Neural progenitor cell (in vitro differentiated cells): ENCODE measurements at places on chromosomes 2 and 18.

- H3K27me3 ChIP-seq, result no peaks in the 10 kb centered on the region
- H3K4me3 ChIP-seq, result no peak overlapping the region
- no peak overlapping the region for H3K27ac ChIP-seq
- H3K36me3 ChIP-seq, result no peaks in the 10 kb centered on the region
- peaks cover 14% of the 10 kb centered on the region for H3K4me1 ChIP-seq
Observed at GRCh38 chr2:235544689-235544969, 50.8 kb downstream of the AGAP1 start.

- H3K27me3 ChIP-seq, result no peaks in the 10 kb centered on the region
- no peaks in the 10 kb centered on the region for H3K4me1 ChIP-seq
- DNase-seq, result no peak
- H3K4me3 ChIP-seq, result no peak overlapping the region
- H3K36me3 ChIP-seq, result no peaks in the 10 kb centered on the region
Observed at GRCh38 chr2:7288484-7288883, 371.3 kb downstream of the RNF144A start.

- no peak for DNase-seq
- no peak overlapping the region for H3K27ac ChIP-seq
- no peaks in the 10 kb centered on the region for H3K27me3 ChIP-seq
- H3K4me1 ChIP-seq, result no peaks in the 10 kb centered on the region
Observed at GRCh38 chr2:220949466-220949865, 622.6 kb downstream of the EPHA4 start.

DNA sequence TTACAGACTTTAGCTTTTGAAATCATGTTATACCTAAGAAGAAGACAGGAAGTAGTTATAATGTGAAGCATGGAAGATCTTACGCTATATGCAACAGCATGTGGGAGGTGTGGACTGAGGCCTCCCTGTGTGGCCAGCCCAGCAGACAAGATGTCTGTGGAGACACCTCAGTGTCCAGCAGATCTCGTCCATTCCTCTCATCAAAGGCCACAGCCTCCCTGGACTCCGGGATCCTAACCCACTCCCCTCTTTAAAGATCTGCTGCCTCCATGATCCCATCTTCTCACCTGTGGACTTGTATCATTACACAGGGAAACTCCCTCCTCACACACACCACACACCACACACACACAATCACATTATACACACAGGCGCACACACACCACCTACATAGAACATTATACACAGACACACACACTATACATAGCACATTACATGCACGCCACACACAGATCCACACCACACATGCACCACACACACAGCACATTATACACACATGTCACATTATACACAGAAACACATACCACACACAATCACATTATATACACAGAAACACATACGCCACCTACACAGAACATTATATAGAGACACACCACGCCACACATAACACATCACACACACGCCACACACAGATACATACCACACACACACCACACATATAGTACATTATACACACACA lies 89.5 kb downstream of the PXDN start:
- no peaks in the 10 kb centered on the region for H3K4me1 ChIP-seq
- no peak overlapping the region for H3K27ac ChIP-seq
- H3K36me3 ChIP-seq, result no peaks in the 10 kb centered on the region
- no peak overlapping the region for H3K4me3 ChIP-seq
- no peaks in the 10 kb centered on the region for H3K27me3 ChIP-seq

DNA sequence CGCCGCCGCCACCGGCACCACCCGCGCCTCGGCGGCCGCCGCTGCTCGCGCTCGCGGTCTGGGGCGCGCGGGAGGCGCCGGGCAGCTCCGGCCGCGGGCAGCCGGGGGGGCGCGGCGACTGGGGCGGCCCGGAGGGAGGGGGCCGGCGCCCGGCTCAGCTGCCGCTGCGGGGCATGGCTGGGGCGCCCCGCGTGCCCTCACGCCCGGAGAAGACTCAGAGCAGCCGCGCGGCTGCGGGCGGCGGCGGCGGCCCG lies 295 bp downstream of the GAREM1 start:
- H3K36me3 ChIP-seq, result no peaks in the 10 kb centered on the region
- peak overlapping the region; percentile 97 for H3K4me3 ChIP-seq
- peaks cover 24% of the 10 kb centered on the region for H3K4me1 ChIP-seq
- peaks cover 25% of the 10 kb centered on the region for H3K27me3 ChIP-seq

- no peak overlapping the region for H3K27ac ChIP-seq
- no peaks in the 10 kb centered on the region for H3K4me1 ChIP-seq
Observed at GRCh38 chr2:4668381-4668780, 965.0 kb downstream of the DCDC2C start.

DNA sequence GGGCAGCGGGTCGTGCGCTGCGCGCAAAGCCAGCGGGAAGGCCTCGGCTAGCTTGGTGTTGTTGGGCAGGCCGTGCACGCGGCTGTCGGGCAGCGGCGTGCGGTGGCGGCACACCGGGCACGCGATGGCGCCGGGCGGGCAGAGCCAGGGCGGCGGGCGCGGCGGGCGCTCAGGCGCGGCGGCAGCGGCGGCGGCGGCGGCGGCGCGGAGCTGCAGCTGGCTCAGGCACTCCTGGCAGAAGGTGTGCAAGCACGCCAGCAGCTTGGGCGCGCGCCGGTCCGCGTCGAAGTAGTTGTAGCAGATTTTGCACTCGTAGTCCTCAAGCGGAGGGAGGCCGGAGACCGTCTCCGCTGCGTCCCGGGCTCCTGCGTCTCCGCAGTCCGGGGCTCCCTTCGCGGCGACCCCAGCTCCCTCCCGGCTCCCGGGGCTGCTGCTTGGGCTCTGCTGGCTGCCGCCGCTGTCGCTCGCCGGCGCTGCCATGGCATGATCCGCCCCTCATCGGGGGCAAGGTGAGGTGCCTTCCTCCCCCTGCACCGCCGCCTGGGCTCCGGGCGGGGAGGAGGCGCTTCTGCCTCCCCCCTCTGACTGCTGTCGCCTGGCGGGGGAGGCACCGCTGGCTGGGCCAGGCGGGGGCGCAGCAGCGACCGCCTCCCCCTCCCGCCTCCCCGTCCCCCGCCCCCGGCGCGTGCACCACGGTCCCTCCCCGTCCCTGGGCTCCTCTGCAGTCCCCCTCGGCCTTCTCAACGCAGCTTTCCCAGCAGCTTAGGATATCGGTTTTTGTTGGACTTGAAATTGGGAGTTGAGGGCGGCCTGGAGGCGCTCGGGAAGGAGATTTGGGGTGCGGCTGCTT lies 21.0 kb upstream of the PAX3 start:
- H3K27ac ChIP-seq, result no peak overlapping the region
- H3K4me1 ChIP-seq, result peaks cover 8% of the 10 kb centered on the region
- peaks cover 93% of the 10 kb centered on the region for H3K27me3 ChIP-seq
- H3K36me3 ChIP-seq, result no peaks in the 10 kb centered on the region
- H3K4me3 ChIP-seq, result peak overlapping the region; percentile 62

- no peaks in the 10 kb centered on the region for H3K36me3 ChIP-seq
- no peak overlapping the region for H3K4me3 ChIP-seq
- DNase-seq, result no peak
- H3K27me3 ChIP-seq, result no peaks in the 10 kb centered on the region
Observed at GRCh38 chr2:128217671-128218070, 101.0 kb downstream of the HS6ST1 start.

- H3K4me3 ChIP-seq, result no peak overlapping the region
- no peaks in the 10 kb centered on the region for H3K36me3 ChIP-seq
- no peaks in the 10 kb centered on the region for H3K27me3 ChIP-seq
- peaks cover 11% of the 10 kb centered on the region for H3K4me1 ChIP-seq
Observed at GRCh38 chr18:56574861-56575260, 63.5 kb downstream of the TXNL1 start.

DNA sequence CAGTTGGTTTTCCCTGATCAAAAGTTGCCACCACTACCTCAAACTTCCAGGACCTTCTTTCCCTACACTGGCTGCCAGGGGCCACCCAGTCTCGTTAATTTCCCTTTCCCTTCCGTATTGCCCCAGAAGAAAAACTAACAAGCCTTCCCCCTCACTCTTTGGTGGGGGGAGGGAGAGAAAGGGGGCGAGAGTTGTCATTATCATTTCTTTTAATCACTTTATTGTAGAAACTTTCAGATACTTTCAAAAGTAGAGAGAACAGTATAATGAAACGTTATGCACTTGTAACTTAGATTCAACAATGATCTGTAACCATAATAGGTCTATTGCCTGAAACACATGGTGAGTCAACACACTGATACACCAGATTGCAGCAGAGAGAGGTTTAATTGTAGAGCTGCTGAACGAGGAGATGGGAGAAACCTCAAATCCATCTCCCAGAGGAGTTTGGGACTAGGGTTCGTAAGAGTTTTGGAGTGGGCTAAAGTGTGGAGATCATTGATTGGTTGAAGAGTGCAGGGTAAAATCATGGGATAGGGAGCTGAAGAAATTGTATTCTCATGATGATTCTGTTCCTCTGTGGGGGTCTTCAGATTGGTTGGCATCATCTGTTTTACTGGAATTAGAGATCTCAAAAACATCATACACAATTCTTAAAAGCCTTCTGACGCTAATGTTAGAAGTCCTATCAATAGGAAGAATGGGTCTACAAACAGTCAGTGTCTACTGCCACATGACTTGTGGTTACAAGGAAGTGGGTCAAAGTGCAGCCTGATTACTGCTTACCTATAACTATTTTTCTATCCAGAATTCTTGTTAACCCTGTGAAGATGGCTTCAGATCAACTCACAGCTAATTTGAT lies 2.6 kb upstream of the RNF149 start:
- H3K36me3 ChIP-seq, result no peaks in the 10 kb centered on the region
- no peak overlapping the region for H3K4me3 ChIP-seq
- peaks cover 11% of the 10 kb centered on the region for H3K4me1 ChIP-seq
- no peak for DNase-seq

DNA sequence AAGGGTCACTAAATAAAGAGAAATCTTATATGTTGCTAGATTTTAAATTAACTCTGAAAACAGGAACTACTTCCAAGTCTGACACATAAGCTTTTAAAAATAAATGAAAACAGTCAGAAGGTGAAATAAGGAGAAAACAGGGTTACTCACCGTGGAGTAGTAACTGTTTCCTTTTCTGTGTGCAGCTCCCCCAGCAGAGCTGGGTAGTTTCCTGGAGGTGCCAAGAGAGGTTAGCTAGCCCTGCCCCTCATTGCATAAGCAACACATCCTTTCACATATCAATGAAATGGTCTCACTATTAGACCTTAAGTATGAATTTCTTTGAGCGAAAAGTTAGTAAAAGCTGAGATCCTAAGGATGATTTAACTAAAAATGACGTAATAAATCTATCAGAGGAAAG lies 54.0 kb upstream of the GPR75 start:
- no peak for DNase-seq
- no peak overlapping the region for H3K27ac ChIP-seq
- H3K4me1 ChIP-seq, result no peaks in the 10 kb centered on the region
- H3K4me3 ChIP-seq, result no peak overlapping the region

GRCh38 chr2:25822190-25823117 lies 55.8 kb downstream of the ASXL2 start:
- no peaks in the 10 kb centered on the region for H3K36me3 ChIP-seq
- H3K4me1 ChIP-seq, result peaks cover 9% of the 10 kb centered on the region
- H3K4me3 ChIP-seq, result no peak overlapping the region
- no peaks in the 10 kb centered on the region for H3K27me3 ChIP-seq

DNA sequence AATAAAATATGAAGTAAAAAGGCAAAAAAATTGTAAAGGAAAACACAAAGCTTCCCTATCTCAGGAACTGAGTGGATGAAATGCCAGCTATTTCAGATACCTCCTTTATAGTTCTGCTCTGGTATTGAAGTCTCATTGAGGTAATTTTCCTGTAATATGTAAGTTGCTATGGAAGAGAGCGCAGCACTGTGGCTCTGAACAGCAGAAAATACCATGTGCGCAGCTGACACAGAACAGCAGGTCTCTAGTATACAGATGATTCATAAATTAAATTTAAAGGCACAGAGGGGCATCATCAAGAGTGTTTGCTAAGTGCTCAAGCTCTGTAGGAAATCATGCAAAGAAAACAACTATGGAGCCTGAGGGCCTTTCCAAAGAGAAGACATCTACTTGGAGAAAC lies 315.3 kb upstream of the CDH7 start:
- H3K36me3 ChIP-seq, result no peaks in the 10 kb centered on the region
- no peaks in the 10 kb centered on the region for H3K4me1 ChIP-seq
- H3K27ac ChIP-seq, result no peak overlapping the region
- H3K27me3 ChIP-seq, result no peaks in the 10 kb centered on the region

DNA sequence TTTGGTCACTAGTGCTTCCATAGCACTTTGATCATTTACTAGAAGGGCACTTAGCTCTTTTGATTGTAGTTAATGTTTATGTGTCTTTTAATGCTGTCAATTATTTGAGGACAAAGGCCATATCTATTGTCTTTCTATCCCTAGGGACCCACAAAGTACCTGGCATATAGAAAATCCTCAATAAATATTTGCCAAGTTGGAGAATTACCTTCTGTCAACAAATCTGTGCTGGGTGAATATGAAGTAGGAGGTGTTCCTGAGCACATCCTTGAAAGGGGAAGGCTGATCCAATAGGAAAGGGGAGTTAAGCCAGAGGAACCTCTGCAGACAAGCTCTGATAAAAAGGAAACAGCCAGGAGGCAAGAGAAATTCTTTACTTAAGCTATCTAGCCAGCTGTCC lies 8.2 kb downstream of the DPP4 start:
- no peak overlapping the region for H3K4me3 ChIP-seq
- no peak overlapping the region for H3K27ac ChIP-seq
- H3K27me3 ChIP-seq, result peaks cover 5% of the 10 kb centered on the region
- H3K36me3 ChIP-seq, result no peaks in the 10 kb centered on the region
- no peak for DNase-seq

GRCh38 chr2:158999458-158999857 lies 31.0 kb downstream of the TANC1 start:
- no peak overlapping the region for H3K27ac ChIP-seq
- H3K27me3 ChIP-seq, result no peaks in the 10 kb centered on the region
- H3K4me3 ChIP-seq, result no peak overlapping the region

DNA sequence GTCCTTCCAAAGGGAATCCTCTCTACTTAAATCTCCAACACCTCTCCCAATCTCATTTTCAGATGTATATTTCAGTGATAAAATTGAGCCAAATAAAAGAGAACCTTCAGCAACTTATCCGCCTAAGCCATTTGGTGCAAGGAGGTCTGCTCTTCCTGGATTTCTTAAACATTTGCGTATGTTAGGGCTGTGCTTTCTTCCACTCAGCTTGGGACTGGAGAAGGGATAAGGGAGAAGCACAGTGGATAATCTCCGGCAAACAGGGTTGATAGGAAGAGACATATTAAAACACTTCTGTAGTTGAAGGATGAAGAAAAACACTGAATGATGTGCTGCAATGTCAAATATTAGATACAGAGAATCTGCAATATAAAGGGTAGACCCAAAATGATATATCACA lies 796.2 kb downstream of the KCNJ3 start:
- H3K4me3 ChIP-seq, result no peak overlapping the region
- DNase-seq, result no peak
- H3K27me3 ChIP-seq, result no peaks in the 10 kb centered on the region
- H3K36me3 ChIP-seq, result no peaks in the 10 kb centered on the region
- H3K27ac ChIP-seq, result no peak overlapping the region
- no peaks in the 10 kb centered on the region for H3K4me1 ChIP-seq

- H3K4me3 ChIP-seq, result no peak overlapping the region
- peaks cover 49% of the 10 kb centered on the region for H3K4me1 ChIP-seq
- no peak overlapping the region for H3K27ac ChIP-seq
- H3K36me3 ChIP-seq, result no peaks in the 10 kb centered on the region
Observed at GRCh38 chr2:236054125-236054524, 114.1 kb downstream of the GBX2 start.

- no peak overlapping the region for H3K4me3 ChIP-seq
- H3K4me1 ChIP-seq, result peaks cover 11% of the 10 kb centered on the region
- H3K36me3 ChIP-seq, result no peaks in the 10 kb centered on the region
- H3K27ac ChIP-seq, result no peak overlapping the region
Observed at GRCh38 chr2:26845021-26845420, 2.9 kb upstream of the DPYSL5 start.
